Activated naive CD4-positive, alpha-beta T cell (primary cell): ENCODE measurements at places on chromosomes 1 and 21.

GRCh38 chr1:15949453-15950245, 26.3 kb downstream of the ZBTB17 start:
- DNase-seq = peak; percentile 26

DNA sequence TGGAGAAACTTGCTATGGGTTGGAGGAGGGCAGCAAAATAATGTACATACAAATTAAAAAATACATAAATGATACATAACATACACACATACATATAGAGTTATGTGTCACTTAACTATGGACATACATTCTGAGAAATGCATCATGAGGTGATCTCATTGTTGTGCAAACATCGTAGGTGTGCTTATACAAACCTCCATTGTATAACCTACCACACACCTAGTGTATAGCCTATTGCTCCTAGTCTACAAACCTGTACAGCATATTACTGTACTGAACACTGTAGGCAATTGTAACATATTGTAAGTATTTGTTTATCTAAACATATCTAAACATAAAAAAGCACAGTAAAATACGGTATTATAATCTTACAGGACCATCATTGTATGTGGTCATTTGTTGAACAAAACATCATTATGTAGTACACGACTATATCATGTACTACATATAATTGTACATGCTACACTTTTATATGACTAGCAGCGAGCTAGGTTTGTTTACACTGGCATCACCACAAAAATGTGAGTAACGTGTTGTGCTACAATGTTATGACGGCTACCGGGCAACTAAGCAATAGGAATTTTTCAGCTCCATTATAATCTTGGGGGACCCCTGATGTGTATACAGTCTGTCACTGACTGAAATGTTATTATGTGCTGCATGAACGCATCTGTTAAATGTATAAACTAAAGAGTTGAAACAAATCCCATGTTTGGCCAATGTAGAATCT, 35.5 kb downstream of the ITGB3BP start:
- DNase-seq = no peak

GRCh38 chr1:224377676-224378006, 21.0 kb downstream of the CNIH4 start:
- no peak for DNase-seq

GRCh38 chr1:75630004-75630594, 19.2 kb upstream of the SLC44A5 start:
- DNase-seq = no peak

GRCh38 chr1:7049913-7050625, 264.8 kb downstream of the CAMTA1 start:
- DNase-seq = no peak

- no peak for DNase-seq
Measured at GRCh38 chr1:25770541-25771220, 29.3 kb upstream of the SELENON start.

DNA sequence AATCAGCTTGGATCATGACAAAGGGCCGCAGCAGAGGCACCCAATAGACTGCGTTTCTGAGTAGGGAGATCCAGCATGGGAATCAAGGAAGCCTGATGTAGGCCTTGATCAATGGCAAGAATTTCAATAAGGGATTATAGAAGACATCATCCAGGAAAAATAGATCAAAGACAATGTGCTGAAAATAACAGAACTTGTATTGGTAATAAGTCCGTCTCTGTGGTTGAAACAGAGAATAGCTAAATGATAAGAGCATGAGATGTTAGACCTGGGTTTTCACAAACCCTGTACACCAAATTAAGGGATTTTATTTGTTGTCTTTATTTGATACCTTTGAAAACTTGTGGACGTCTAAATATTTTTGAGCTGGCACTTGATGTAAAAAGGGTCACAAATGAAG, 228.0 kb upstream of the SGIP1 start:
- no peak for DNase-seq

DNA sequence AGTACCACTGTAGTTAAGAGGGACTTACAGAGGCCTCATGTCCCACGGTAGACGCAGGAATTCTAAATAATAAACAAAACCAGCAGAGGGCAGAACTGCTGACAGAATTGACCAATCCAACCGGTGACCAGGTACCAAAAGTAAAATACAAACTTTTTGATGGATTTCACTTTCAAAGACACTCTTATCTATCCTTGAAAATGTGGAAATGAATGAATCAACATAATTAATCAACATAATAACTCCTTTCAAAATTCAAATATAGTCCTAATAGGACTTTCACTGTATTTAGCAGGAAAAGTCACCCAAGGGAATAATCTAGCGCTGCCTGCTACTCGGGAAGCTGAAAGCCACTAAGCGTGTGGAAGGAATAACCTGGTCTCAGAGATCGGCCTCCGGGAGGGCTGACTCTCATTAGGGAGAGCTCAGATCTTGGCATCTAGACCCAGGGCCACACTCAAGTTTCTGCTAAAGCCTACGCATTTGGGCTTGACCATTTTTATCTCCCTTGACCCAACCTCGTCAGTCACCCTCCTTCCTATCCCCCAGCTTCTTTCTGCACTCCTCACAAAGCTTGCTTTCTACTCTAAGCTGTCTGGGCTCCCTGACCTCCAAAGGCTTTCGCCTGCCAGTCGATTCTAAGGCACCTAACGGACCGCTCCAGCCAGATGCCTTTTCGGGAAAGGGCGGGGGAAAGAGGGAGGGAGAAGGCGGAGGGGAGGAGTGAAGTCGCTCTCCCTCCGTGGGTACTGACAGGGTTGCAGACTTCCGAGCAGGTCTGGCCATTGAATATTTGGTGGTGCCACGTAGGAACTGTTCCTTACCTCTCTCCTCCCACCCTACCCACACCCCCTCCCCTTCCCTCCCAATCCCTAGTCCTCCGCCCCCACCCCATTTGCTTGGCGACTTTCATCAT, 1.6 kb downstream of the COL11A1 start:
- DNase-seq = no peak

GRCh38 chr1:81780705-81781454, 19.9 kb upstream of the ADGRL2 start:
- no peak for DNase-seq

DNA sequence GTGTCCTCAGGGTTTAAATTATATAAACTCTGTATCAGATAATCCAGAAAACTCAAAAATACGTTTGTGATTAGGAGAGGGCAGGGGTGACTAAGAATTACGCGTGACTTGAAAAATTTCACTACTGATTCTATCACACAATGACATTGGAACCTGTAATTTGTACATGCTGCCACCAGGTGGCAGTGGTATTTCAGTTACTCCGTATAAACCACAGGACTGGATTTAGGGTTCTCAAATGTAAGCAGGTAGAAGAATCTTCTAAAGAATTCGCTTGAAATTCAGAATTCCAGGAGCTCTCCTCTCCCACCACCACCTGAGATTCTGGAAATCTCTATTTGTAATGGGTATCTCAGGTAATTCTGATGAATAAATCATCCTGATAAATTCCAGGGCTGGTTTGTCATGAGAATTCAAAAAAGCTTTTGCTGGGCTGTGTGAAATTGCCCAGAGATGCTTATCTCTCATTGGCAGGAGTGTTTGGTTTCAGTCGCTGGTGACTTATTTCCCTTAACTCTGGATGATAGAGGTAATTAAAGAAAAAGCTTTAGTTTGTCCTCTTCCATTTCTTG, 1.7 kb upstream of the KRTAP7-1 start:
- DNase-seq = peak; percentile 2

DNA sequence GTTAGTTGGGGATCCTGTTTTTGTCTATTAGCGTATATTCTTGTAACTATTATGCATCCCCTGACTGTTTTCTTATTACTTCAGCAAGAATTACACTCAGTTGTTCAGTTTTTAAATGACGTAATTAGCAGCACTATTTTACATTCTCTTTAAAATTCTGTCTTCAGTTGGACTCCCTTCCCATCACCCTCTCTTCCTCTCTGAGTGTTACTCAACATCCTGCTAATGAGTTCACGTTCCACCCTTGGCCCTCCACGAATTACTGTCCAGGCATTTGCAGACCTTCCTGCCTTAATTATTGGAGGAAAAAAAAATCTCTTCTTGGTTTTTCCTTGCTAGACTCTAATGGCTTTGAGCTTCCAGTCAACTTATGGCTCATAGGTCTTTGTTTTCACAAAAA, 23.6 kb upstream of the FAM78B start:
- DNase-seq = no peak

DNA sequence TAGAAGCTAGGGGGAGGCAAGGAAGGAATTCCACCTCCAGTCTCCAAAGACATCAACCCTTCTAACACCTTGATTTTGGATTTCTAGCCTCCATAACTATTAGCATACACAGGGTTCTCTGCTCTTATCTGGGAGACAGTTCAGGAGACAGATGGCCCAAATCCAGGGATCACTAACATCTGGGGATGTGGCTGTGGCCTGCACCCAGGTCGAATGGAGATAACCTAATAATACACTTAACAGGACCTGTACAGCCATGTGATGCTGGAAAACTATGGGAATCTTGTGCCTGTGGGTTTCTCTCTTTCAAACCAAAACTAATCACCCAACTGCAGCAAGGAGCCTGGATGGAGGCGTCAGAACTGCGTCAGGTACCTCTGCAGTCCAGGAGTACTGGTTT, 47.6 kb downstream of the KIAA0319L start:
- DNase-seq = no peak

DNA sequence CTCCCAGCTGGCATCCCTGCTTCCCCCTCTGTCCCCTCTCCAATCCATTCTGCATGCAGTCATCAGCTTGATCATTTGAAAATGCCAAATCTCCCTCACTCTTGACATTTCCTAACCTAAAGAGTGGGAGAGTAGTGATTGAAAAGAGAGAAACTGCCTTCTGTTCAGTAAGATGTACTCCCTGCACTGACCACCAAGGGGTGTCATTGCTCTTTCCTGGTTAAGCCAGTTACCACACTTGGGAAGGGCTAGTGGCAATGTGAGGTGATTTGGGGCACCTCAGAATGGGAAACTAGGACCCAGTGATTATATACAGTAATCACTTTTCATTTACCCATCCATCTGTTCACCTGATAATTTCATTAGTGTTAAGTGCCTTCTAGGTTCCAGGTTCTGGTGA, 6.9 kb upstream of the TMEM269 start:
- no peak for DNase-seq

DNA sequence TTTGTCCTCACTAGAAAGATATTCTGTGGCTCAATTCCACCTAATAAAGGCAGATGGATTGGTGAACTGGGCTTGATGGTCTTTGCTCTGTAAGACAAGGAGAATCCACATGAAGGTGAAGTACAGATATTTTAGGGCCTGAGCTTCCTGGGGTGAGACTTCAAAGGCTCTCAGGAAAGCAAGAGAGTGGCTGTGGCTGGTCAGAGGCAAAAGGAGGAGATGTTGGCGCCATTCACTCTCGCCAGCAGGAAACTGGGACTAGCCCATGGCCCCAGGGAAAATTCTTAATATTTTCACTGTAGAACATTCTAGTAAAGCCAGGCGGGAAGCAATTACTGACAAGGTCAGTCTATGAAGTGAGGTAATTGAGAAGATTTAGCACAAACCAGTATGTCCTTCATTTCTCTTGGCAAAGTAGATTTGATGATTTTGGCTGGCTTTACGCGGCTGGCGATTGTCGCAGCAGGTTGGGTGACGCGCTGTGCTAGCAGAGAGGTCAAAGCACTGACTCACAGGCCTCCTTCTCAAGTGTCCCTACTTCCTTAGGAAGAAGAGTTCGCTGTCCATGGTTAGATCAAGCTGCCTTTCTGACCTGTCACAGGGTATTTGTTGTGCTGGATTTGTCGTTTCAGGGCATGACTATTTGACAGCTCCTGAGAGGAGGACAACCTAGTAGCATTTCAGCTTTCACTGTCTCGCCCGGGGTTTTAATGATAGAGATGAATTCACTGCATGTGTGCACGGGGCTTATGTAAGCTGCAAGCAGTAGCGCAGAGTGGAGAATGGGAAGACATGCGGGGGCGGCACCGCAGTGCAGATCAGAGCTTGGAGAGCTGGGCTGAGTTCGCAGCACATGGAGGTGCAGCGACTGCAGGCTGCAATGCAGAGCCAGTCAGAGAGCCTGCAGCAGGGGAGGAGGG, 32.7 kb downstream of the XCL1 start:
- no peak for DNase-seq

DNA sequence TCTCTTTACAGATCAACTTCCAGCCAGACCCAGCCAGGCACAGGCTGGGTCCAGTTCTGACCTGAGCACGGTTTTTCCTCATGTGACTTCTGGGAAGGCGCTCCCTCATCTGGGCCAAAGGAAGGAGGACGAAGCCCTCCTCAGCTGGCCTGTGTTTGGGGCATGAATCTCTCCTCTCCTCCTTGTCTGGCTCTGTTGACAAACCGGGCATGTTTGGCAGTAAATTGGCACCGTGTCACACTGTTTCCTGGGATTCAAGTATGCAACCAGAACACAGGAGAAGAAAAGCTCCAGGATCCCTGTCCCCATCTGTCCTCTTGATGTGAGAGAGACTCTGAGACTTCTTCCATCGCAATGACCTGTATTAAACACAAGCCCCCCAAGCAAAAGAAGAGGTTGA, 18.3 kb downstream of the NECAP2 start:
- DNase-seq = no peak

- no peak for DNase-seq
Measured at GRCh38 chr1:50346621-50347020, 76.6 kb downstream of the DMRTA2 start.

GRCh38 chr1:210754878-210755665, 378.9 kb downstream of the KCNH1 start:
- no peak for DNase-seq

- DNase-seq = no peak
Measured at GRCh38 chr1:234926264-234926558, 202.4 kb downstream of the TOMM20 start.

GRCh38 chr1:246825557-246826175, 101.5 kb downstream of the SCCPDH start:
- no peak for DNase-seq

DNA sequence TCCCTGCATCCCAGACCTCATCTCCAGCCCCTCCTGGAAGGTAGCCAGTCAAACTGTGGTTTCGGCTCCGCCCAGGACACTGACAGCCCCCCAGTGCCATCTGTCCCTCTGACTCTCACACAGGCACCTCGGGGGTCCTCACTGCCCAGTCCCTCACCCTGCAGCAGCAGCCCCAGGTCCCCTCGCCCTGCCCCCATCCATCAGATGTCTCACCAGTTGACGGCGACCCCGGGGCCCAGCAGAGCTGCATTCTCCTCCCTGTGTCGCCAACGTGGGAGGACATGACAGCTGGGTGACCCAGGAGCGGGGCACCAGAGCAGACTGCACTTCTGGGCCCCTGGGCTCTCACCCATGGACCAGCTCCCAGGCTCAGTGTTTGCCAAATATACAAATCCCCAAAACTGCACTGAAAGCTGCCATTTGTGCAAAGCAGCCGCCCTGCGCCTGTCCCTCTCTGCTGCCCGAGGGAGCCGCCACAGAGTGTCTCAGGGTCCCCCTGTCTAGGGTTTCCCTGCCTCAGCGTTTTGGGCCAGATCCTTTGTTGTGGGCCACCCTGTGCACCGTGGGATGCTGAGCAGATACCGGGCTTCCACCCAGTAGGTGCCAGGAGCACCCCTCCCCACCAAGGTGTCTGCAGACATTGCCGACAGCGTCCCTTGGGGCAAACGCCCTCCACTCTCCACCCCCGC, 48.2 kb downstream of the PRDM15 start:
- DNase-seq = no peak

GRCh38 chr1:195618287-195618686, 990.0 kb downstream of the KCNT2 start:
- DNase-seq = no peak
